Activated T-cell treated with anti-CD3 and anti-CD28 coated beads, Interleukin-2, amount 50 U/mL, for 1 hour (primary cell): ENCODE measurements at places on chromosomes 1 and 21.
A peak's percentile ranks its signal among the peaks of the same experiment; 100 is the strongest.

GRCh38 chr1:117592155-117592554, 13.7 kb upstream of the TENT5C start:
- no peak for DNase-seq

DNA sequence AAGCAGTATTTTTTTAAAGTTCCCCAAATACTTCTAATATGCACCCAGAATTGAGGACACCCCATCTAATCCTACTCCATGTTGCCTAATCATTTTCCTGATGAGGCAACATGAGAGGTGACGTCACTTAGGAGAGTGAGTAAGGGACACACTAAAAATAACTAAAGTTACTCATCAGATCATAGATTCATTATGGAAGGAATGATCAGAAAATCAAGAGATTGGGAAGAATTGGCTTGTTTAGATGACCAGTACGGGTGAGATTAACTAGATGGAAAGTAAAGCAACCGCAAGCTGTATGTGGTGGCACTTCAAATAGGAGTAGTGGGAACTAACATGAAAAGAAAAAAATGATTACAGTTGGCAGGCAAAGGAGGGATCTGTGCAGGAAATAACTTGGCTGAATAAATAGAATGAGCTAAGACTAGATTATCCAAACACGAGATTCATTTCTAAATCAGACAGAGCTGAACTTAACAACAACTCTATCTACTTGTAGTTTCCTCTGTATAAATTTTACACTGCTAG, 61.4 kb upstream of the CXADR start:
- no peak for DNase-seq

- DNase-seq, result no peak
Measured at GRCh38 chr1:91006113-91006908, 15.5 kb downstream of the ZNF644 start.

GRCh38 chr1:158095737-158096335, 84.9 kb upstream of the CD1D start:
- no peak for DNase-seq

DNA sequence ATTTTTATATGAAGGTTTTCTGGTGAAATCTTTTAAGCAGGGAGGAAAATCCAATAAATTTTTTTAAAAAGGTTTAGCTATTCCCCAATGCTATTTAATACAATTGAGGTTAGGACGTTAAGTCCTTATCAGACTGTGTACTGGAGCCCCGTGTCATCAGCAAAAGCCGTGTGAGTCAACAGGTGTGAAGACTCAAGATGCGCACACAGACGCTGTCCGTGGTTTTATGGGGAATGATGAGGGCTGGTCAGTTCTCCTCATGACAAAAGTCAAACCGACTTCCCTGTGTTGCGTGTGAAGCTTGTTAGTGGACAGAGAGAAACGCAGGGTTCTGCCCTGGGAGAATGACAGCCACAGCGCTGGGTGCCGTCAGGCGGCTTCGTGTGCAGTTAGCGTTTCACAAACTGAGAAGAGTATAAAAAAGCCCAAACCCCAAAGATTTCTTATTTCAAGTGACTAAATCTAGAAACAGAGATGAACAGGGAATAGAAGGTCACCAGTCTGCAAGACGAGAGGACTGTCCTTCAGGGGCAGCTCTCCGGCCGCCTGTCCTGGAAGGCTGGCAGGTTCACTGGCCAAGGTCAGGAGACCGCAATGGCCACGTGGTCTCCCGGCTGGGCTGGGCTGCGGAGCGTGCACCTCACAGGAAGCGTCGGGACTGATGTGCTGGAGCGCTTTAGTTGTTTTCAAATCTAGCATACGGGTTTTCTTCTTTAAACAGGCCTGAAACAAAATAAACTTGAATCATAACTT, 22.4 kb downstream of the PTTG1IP start:
- DNase-seq, result no peak

DNA sequence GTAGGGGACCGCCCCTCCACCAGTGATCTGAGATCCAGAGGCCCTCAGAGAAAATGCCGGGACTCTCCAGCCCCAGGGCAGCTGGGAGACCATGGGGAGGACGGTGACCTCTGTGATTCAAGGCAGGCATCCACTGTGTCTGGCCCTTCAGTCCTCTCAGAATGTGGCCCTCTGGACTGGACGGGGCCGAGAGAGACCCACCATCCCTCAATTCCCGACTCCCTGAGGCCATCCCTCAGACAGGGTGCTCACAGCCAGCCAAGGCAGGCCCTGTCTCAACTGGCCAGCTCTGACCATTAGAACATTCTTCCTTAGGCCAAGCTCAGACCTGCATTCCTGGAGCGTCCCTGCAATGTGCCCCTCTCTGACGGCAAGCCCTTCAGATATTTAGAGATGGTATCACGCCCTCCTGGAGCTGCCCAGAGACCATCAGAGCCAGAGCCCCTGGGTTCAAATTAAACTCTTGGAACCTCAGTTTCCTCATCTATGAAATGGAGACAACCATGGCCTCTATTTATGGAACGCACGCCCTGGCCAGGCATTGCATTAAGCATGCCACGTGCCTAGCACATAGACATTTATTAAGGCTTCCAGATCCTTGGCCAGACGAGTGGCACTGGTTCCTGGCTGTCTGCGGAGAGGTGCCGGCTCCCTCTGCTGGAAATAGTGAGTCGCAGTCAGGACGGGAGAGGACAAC, 9.6 kb upstream of the EPS8L3 start:
- peak; percentile 60 for DNase-seq

DNA sequence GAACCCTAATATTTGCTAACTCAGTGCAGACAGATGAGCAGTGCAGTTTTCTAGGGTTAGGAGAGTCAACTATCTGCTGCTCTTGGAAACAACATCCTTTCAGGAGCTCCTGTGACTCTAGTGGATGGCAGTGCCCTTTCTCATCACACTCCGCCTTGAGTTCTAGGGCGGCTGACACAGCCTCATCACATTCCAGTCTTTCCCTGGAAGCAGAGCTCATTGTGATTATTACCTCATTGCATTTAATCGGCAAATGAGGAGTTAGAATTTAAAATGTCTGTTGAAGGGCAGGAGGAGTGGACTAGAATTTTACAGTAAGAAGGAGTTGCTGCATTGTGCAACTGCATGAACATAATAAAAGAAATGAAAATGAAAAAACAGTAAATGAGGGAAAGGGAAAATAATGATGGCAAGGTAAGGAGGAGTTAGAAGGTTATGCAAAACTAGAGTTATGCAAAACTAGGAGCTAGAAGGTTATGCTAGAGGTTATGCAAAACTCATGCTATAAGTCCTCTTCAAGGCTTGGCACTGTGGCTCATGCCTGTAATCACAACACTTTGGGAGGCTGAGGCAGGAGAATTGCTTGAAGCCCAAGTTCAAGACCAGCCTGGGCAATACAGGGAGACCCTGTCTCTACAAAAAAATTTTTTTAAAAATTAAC, 6.9 kb upstream of the PTGFRN start:
- DNase-seq, result no peak

- DNase-seq, result no peak
Measured at GRCh38 chr1:85992791-85993190, 163.8 kb downstream of the COL24A1 start.

GRCh38 chr1:54421101-54421504, 14.9 kb upstream of the SSBP3 start:
- DNase-seq, result no peak

- DNase-seq, result no peak
Measured at GRCh38 chr1:15885269-15885668, 37.8 kb downstream of the SPEN start.

- no peak for DNase-seq
Measured at GRCh38 chr1:68521286-68521685, 24.4 kb upstream of the DEPDC1 start.

DNA sequence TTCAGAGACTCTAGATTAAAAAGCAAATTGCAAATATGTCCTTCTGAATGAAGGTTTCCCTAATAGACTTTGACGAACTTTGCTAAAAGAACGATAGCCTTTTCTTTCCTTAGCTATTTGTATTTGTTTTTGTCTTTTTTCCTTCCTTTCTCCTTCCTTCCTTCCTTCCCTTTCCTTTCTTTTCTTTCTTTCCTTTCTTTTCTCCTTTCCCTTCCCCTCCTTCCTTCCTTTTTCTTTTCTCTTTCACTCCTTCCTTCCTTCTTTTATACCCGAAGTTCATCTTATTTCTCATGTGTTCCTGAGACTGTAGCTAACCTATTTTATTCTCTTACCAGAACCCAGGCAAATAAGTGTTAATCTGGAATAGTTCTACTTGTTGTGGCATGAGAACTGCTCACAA, 381.2 kb upstream of the RUNX1 start:
- no peak for DNase-seq

GRCh38 chr1:84508510-84508909, 2.1 kb upstream of the GNG5 start:
- DNase-seq, result no peak

DNA sequence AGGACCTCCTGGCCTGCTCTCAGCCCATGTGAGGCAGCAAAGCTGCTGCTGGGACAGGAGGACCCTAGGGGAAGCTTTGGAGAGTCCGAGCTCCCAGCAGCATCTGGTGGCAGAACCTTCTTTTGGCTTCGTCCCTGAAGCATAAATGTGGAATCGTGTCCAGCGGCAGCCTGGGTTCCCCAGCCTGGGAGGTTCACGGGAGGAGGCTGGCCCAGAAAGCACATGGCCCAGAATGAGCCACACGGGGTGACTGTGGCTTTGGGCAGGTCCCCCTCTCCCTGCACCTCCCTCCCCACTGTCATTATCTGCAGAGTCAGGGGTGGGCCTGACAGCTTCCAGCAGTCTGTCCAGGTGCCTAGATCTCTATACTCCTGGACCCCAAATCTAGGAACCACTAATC, 318.1 kb upstream of the VAMP3 start:
- DNase-seq, result no peak

- DNase-seq, result no peak
Measured at GRCh38 chr1:3051270-3052268, 17.4 kb upstream of the PRDM16 start.

GRCh38 chr1:51855624-51856023, 22.9 kb downstream of the NRDC start:
- no peak for DNase-seq

- no peak for DNase-seq
Measured at GRCh38 chr1:33346533-33346926, 25.6 kb upstream of the A3GALT2 start.

GRCh38 chr1:211520641-211521040, 28.7 kb upstream of the RD3 start:
- DNase-seq, result no peak

GRCh38 chr21:45356251-45356650, 48.7 kb upstream of the COL18A1 start:
- no peak for DNase-seq

- no peak for DNase-seq
Measured at GRCh38 chr1:145849356-145850160, 4.1 kb downstream of the NUDT17 start.

- DNase-seq, result no peak
Measured at GRCh38 chr1:25568834-25569596, 25.6 kb downstream of the LDLRAP1 start.

GRCh38 chr1:50371749-50372148, 51.5 kb downstream of the DMRTA2 start:
- DNase-seq, result no peak

DNA sequence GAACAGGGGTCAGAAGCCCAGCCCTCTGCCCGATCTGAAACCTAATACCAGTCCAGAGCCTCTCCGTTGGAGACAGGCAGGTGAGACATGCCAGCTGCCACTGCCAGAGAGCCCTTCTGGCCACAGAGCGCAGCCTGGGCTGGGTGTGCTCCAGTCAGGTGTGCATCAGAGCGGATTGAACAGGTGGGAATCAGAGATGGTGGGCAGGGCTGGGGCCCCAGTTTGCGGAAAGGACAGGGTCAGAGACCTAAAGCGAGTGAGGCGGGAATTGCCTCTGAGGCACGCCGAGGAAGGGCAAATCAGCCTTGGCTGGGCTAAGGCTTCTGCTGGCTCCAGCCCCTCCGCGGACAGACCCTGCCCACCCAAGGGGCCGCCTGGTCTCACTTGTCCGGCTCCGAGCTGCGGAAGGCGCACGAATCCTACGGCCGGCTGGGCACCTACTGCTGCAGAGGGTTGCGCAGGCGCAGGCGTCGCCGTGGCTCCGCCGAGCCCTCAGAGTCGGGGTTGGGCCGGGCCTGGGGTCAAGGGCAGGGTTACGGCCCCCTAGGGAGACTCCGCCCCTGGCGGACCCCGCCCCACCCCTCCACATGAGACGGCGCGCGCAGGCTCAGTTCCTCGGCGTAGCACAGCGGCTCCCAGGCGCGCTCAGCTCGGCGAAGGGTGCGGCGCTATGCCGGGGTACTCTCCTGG, 10.3 kb downstream of the CPLANE2 start:
- no peak for DNase-seq

DNA sequence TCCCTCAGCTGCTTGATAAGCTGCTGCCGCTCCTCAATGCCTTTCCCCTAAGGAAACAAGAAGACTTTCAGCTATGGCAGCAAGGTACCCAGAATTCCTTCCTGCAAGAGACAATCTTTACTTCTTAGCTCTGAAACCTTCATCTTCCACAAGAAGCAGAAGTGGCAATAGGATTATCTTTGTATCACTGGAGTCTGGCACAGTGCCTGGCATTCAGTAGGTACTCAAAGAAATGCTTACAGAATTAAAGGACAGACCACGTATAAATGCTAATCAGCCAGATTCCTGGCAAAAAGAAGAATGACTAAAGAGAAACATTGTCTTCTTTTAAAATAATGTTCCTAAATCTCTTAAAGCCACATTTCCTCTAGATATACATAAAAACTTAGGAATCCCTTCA, 43.7 kb downstream of the SLC27A3 start:
- no peak for DNase-seq

DNA sequence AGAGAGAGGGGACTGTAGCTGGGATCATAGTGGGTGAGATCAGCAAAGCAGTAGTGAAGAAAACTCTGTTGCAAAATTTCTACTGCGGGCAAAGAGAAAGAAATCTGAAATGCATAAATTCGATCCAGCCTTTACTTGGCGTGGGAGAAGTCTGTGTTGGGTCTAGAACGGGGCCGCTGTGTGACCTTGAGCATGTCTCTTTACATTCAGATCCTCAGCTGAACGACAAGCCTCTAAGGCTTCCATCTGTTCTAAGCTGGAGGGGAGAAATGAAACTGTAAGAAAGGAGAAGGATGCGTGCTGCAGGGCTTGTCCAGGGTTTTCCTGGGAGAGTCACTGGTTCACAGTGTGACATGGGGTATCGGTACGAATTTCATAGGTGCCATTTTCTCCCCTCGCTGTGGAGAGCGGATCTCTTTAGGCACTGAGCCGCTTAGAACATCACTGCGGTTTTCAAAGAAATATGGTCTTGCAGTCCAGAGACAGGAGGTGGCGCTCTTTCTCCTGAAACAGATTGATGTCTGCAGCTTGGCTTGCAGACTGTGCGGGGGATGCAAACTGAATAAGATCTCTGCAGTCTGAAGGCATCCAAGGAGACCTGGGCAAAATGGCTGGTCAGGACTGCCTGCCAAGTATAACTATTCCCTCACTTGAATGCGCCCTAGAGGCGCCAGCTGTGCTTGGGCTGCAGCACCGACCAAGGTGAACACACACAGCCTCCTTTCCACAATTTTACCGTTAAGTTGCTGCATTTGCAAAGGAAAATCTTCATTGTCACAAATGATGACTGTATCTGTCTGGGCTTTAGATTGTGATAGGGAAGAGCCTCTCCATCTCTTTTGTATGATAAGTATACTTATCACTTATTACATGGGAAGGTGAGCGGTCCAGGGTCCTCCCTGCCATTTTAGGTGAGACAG, 104.1 kb downstream of the XCL2 start:
- DNase-seq, result peak; percentile 70
